ENCODE measurements at places on chromosomes 4 and X.
A peak's percentile ranks its signal among the peaks of the same experiment; 100 is the strongest.

DNA sequence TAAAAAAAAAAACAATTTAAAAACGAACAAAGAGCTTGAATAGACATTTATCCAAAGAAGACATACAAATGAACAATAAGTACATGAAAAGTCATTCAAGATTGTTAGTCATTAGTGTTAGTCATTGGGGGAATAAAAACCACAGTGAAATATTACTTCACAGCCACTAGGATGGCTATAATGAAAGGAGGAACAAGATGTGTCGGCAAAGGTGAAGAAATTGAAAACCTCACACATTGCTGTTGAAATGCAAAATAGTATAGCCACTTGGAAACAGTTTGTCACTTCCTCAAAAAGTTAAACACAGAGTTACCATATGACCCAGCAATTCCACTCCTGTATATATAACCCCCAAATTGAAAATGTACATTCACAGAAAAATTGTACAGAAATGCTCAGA, 45.2 kb upstream of the SLC39A8 start:
- no peak for DNase-seq

DNA sequence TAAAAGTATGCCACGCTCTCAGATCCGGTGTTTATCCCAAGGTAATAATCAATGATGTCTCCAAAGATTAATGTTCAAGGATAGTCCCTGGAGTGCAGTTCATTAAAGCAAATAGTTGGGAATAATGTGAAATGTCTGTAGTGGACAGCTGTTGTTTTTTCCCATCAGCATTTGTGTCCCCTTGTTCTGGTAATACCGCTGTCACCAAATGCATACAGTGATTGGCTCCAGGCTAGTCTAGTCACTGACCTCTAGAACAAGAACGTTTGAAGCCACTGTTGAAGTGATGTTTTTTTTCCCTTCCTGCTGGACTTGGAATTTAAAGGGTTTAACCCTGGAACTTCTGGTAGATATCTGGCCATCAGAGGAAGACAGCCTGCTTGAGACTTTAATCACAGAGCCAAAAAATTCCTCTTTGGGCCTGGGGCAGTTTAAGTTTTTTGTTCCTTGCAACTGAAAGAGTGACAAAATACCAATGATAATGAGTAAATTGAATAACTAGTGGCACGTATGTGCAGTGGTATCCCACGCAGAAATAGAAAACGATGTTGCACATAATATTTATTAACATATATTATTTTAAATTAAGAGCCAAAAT, 30.6 kb downstream of the HSD17B11 start:
- no peak for DNase-seq

DNA sequence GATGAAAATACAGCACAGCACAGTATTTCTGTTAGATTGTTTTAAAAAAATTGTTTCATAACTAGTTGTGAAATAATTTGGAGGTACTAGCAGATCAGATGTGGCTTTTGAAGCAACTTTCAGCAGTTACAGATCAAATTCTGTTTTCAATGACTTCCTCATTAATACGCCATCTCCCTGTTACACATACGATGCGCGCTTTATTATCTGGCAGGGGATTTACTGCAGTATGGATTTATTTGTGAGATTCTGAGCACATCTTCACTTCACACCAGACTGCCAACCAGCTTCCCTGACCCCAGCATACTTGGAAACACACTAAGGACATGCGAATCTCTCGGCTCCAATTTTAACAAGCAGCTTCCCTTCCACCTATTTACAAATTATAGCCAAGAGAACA, 235.5 kb upstream of the DIAPH2 start:
- no peak for DNase-seq

DNA sequence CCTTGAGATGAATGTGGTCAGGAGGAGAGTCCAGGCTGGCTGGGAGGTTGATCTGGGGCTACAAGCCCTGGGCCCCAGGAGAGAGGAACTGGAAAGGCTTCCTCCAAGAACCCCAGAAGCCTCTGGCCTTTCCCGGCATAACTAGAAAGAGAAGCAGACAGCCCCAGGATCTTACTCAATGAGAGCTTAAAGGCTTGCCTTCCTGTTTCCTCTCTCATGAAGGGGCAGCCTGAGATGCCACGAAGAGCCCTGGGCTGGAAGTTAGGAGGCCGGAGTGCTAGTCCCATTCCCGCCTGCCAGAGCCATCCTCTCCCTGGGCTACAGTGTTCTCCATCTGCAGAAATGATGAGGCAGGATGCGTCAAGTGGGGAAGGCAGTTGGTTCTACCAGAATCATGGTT, 20.1 kb upstream of the XPNPEP2 start:
- no peak for DNase-seq

DNA sequence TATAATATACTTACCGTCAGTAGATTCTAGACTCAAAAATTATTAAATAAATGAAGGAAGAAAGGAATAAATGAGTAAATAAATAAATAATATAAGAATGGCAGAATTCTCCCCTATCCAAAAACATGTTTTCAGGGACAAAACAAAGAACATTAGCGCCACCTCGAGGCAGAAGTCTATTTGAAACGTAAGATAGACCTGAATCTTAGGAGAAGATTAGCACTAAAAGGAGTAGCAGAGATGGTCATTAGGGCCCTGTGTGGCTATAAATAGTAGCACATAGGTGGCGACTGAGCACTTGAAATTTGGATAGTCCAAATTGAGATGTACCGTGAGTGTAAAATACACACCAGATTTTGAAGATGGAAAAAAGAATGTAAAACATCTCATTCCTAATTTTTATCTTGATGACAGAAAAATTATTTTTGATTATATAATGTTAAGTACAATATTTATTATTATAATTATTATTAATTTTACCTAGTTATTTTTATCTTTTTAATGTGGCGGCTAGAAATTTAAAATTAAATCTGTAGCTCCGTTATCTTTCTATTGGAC, 24.3 kb upstream of the SRD5A3 start:
- DNase-seq, result peak; percentile 34
